CD4-positive, alpha-beta T cell treated with Interferon alpha-2 for 1 hour (primary cell): ENCODE measurements at places on chromosomes 2 and 18.
A peak's percentile ranks its signal among the peaks of the same experiment; 100 is the strongest.

- DNase-seq = no peak
These were observed 26.0 kb downstream of the EFHD1 start for GRCh38 chr2:232659359-232659758.

DNA sequence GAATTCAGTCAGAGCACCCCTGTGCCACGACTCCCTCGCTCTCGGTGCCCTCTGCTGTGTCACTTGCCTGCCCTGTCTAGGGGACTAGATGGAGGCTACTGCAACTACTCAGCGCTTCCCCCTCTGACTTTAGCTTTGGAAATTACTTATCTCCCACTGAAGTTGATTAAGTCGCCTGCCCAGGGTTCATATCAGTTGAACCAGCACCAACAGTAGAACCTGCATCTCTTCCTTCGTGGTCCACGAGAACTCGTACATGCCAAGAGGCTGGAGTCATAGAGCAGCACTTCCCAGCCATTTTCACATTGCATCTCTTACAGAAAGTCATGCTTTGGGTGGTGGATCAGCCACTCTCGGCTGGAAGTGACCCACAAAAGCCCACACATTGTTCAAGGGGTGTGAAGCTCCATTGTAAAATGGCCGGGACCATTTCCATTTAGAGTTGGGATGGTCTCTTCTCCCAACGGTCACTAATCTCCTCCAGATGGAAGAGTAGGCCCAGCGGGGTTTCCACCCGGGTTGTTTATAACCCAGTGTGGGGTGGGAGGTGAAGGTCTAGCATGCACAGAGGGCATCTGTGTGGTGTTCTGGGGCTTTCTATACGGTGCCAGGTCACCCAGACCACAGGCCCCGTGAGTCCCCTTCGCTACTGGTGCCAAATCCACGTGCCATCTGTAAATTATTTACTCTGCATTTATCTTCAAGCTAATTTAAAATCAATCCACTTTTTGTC is 38.0 kb downstream of the STEAP3 start:
- DNase-seq = no peak

DNA sequence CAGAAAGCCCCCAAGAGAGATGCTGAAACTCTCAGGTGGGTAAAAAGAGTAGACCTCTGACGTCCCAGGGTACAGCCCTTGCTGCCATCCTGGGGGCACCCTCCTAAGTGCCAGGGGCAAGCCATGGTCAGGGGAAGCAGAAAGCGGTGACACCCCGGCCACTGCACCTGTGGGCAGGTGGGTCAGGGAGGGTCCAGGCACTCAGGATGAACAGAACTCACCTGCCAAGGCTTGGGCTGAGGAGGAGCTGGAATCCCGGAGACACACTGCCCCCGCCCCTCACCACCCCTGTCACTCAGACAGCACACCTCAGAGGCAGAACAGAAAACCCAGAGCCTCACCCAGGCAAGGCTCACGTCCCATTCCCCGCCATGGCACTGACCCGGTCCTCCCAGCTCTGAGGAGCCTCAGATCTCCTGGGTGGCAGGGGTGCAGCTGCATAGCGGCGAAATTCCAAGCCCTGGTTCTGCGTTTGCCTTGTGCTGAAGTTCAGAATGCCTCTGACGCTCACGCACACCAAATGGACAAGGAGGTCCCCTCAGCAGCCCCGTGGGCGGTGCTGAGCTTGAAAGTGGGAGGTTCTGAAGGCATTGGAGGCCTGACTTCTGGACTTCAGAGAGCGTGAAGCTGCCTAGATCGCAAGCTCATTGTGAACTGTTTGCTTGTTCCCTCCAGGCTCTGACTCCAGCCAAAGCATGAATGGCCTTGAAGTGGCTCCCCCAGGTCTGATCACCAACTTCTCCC is 4.3 kb downstream of the GPR17 start:
- DNase-seq = no peak

DNA sequence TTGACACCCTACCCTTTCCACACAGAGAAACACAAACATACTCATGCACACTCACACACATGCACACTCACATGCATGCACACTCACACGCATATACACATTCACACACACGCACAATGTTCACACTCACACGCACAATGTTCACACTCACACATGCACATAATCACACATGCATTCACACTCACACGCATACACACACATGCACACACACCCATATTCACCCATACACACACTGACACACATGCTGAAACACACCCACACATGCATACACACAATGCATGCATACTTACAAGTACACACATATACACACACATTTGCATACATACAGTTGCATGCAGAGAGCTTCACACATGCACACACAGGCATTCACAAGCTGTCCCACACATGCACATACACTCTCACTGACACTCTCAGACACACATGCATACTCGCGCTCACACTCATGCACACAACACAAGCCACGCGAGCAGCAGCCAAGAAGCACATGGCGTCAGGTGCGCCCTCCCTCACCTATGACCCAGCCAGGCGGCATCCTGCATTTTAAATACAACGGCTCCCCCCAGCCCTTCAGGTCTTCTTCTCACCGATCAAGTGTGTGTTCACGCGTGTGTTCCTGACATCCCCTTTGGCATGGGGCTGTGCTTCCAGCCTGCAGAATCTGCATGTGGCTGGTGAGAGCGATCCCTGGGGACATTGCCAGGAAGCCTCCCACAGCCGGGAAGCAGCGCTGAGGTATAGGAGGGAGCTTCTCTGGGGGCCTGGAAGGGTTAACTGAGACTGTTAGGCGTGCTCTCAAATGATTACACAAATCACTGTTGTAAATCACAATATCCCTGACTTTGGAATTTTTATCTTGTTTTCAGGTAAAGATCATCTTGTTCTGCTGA is 195.1 kb downstream of the RTP5 start:
- DNase-seq = no peak

GRCh38 chr2:105865222-105865913 is 120.7 kb downstream of the NCK2 start:
- no peak for DNase-seq

DNA sequence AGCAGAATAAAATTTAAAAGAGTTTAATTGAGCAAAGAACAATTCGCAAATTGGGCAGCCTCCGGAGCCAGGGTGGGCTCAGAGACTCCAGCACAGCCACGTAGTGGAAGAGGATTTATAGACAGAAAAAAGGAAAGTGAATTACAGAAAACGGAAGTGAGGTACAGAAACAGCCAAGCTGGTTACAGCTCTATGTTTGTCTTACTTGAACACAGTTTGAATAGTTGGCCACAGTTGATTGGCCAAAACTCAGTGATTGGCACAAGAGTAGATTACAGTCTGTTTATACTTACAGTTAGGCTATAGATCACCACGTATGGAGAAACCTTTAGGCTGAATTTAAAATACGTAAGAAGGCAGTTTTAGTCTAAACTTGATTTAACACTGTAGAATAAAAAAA is 78.8 kb upstream of the NEDD4L start:
- no peak for DNase-seq

- no peak for DNase-seq
These were observed 63.4 kb downstream of the INPP4A start for GRCh38 chr2:98507891-98508708.

GRCh38 chr2:72923833-72924352 is 6.6 kb downstream of the EMX1 start:
- no peak for DNase-seq

- DNase-seq = no peak
These were observed 41.8 kb upstream of the PDK1 start for GRCh38 chr2:172513935-172514586.

- no peak for DNase-seq
These were observed 128.5 kb downstream of the MEIS1 start for GRCh38 chr2:66563473-66563872.

GRCh38 chr2:86280191-86280667 is 57.2 kb downstream of the REEP1 start:
- no peak for DNase-seq

DNA sequence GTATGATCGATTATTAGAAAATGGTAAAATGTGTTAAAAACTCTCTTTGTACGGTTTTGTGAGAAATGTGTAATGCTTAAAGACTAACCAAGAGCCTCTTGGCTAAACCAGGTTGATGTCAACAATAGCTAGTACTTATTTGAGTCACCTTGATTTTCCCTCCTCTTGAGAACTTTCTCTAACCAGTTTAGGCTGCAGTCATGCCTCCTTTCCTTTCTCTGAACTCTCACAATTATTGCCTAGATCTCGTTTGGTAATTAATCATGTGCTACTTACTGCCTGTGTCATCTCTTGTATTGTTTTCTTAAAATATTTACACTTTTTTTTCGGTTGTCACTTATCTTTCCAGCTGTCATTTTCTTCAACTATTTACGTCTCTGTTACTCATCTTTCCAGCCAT is 1.1 kb upstream of the EPC2 start:
- DNase-seq = no peak

- no peak for DNase-seq
These were observed 273.7 kb downstream of the SLC4A3 start for GRCh38 chr2:219901155-219901554.

- no peak for DNase-seq
These were observed 2.4 kb upstream of the ID2 start for GRCh38 chr2:8679567-8679826.

- DNase-seq = no peak
These were observed 256.4 kb upstream of the NETO1 start for GRCh38 chr18:73124175-73124574.

DNA sequence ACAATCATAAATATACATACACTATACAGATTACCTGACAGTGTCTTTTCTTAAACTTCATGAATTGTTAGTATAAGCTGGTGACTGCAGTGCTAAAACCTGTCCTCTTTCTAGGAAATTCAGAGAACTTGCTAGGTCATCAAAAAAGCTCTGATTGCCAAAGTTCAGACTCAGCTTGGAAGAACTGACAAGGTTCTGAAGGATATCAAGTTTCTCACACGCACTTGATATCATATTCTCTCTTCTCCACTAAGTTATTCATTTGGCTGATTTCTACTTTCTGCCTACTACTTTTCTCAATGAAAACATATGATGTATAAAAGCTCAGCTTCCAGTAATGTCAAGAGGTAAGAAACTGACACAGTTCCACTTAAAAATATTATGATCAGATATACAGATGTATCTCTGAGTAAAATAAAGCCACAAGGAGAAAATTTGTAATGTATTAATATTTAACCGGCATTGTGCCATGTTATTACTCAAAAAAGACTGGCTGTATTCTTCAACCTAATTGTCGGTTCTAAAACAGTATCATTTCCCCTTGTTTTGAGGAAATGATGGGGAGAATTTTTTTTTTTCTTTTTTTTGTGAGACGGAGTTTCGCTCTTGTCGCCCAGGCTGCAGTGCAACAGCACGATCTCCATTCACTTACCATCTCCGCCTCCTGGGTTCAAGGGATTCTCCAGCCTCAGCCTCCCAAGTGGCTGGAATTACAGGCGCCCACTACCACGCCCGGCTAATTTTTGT is 2.4 kb downstream of the OSBPL1A start:
- no peak for DNase-seq

GRCh38 chr2:106827158-106827557 is 58.8 kb downstream of the ST6GAL2 start:
- DNase-seq = no peak

DNA sequence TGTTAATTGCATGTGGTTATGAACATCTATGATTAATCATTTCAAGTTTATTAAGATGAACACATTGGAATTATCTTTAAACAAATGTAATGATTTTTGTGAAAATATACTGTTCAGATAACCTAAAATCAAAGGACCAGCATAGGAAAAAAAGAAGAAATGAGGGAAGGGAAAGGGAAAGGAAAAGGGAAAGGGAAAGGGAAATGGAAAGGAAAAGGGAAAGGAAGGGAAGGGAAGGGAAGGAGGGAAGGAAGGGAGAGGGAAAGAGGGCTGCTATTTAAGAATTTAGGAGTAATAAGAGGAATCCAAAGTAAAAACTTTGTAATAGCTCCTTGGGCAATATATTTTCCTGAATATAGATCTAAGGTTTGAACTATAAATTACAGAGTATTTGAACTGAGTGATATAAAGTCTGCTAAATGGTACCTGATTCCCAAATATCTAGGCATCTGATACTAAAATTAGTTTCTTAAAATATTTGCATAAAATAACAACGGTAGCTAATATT is 726.3 kb downstream of the EPHA4 start:
- no peak for DNase-seq

GRCh38 chr2:1687254-1687653 is 57.1 kb downstream of the PXDN start:
- no peak for DNase-seq

DNA sequence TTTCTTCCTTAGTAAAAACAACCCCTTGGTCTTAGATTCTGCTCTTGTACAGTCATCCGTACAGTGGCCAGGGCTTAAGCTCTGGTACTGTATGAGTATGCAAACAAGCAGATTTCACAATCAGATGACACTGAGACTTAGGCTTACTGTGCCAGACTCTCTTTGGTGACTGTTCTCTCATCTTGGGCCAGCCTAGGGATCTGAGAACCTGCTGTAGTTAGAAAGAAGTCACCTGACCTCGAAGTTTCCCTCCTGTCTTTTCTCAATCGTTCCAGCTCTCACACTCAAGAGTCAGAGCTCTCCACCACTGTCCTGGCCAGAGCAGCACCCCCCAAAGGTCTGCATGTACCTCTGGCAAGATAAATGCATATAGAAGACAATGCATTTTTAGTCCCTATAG is 63.2 kb downstream of the ZEB2 start:
- peak; percentile 64 for DNase-seq

DNA sequence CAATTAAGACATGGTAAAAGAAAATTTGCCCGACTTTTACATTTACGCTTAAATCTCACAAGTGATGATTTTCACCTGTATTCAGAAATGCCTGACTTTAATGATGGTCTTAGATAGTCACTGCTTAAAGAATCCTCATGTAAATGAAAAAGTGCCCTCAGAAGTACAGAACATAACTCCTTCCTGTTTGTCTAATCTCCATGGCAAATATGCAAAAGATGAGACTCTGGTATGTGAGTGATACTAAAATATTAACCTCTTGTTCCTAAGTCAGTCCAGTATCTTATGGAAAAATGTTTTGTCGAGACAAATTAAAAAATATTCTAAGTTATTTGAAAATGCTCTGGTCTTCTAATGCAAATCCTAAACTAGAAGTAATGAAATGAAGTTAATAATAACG is 29.2 kb downstream of the KCTD1 start:
- no peak for DNase-seq

DNA sequence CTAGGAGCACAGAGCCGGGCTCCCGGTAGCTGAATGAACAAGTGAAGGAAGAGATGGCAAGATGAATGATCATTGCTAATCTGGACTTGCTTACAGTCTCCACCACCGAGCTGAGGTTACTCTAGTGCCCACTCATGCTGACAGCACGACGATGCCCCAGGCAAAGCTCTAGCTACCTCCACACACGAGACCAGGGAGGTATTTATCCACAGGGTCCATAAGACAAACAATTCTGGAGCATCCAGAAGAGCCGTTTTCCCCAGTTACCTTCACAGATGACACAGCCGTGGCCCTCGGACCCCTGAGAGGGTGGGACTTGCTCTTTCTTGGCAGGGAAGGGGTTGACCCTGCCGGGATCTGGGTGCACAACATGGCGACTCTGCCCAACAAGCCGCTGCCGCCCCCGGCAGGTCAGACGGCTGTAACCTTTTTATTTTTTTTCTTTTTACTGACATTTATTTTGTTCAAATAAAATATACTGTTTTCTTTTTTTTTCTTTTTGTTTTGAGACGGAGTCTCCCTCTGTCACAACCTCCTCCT is 120.3 kb downstream of the PXDN start:
- DNase-seq = no peak

GRCh38 chr2:152335726-152336118 is 748 bp downstream of the FMNL2 start:
- no peak for DNase-seq
